Activated CD4-positive, CD25-positive, alpha-beta regulatory T cell treated with anti-CD3 and anti-CD28 coated beads, Interleukin-2, amount 50 U/mL, for 72 hours (primary cell): ENCODE measurements at places on chromosomes 13 and 19.

GRCh38 chr19:30734669-30735068 lies 362.5 kb downstream of the ZNF536 start:
- no peak for DNase-seq

DNA sequence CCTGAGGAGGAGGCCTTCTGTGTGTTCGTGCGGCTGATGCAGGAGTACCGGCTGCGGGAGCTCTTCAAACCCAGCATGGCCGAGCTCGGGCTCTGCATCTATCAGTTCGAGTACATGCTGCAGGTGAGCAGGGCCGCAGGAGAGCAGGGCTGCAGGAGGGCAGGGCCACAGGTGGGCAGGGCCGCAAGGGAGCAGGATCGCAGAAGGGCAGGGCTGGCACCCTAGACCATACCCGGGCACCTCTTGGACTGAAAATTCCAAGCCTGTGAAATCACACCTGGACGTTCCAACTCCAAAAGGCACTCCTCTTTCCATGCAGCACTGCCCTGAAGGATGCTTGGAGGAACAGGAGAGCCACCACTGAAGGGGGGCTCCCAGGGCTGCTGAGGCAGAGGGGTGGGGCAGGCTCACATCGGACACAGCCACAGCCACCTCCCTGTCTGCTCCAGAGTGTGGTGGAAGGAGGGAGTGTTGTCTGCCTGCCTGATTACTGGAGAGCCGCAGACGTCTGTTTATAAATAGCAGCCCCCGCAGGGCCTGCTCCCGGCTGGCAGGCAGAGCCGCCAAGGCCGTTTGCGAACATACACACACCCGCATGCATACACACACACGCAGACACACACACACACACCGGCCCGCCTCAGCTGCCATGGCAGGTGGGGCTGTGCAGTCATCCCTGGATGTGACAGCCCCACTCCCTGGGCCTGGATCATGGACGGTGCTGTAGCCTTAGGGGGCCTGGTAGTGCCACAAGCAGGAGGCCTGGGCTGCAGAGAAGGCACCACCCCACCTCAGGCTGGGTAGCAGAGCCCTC lies 20.2 kb downstream of the EVI5L start:
- DNase-seq = no peak

DNA sequence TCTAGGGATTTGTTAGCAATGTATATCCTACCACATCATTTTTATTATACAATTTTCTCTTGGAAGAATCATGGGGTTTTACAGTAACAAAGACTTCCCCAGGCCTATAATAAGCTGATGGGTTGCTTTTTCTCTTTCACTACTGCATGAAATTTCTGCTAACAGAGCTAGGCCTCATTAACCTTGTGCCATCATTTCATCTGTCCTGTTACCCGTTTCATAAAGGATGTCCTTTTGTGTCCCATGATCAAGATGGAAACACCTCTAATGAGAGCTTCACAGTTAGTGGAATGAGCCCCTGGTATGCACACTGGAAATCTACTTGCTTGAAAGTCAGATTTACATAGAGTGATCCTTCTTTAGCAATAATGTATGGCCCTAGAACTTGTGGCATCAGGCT lies 138.7 kb downstream of the RXFP2 start:
- DNase-seq = no peak

DNA sequence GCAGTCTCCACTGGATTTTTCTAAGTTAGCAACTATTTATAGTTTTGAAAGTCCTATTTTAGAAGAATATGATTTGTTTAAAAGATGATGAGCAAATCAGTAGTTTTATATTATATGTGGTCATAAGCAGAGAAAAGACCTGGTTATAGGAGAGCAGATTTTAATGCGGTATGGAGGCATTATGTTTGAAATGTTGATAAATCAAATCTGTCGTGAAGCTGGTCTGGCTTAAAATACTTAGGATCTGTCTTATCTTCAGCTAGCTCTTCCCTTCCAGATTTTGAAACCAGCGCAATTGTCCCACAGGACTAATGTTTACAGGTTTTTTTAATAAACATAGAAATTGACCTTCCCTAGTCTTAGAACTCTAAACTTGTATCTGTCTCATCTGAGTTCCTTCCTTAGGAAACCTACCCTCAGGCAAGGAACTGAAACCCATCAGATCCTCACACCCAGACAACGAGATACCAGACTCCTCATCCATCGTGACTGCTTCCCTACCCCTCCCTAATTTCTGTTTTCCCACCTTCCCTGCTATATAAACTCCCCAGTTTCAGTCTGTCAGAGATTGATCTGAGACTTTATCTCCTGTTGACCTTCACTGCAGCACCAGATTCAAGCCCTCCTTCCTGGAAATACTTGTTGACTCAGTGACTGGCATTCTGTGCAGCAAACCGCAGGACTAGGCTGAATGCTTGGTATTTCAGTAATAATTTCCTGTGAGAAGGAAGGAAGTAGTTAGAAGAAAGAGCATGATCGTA lies 37.8 kb upstream of the CXCL17 start:
- no peak for DNase-seq
